ENCODE measurements at places on chromosomes 2 and 18. TPM values are rescaled to one million over a fixed set of nuclear protein-coding genes. Genes with fewer than 3 reads are reported as not detected.

DNA sequence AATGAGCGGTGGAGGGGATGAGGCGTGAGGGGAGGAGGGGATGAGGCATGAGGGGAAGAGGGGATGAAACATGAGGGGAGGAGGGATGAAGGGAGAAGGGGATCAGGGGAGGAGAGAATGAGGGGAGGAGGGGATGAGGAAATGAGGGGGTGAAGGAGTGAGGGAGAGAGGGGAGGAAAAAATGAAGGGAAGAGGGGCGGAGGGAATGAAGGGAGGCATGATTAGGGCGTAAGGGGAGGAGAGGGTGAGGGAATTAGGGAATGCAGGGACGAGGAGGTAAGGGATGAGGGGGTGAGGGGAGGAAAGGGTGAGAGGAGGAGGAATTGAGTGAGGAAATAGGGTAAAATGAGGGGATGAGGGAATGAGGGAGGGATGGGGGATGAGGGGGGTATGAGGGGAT is 40.5 kb downstream of the AQP12A start:
- no peak for DNase-seq

DNA sequence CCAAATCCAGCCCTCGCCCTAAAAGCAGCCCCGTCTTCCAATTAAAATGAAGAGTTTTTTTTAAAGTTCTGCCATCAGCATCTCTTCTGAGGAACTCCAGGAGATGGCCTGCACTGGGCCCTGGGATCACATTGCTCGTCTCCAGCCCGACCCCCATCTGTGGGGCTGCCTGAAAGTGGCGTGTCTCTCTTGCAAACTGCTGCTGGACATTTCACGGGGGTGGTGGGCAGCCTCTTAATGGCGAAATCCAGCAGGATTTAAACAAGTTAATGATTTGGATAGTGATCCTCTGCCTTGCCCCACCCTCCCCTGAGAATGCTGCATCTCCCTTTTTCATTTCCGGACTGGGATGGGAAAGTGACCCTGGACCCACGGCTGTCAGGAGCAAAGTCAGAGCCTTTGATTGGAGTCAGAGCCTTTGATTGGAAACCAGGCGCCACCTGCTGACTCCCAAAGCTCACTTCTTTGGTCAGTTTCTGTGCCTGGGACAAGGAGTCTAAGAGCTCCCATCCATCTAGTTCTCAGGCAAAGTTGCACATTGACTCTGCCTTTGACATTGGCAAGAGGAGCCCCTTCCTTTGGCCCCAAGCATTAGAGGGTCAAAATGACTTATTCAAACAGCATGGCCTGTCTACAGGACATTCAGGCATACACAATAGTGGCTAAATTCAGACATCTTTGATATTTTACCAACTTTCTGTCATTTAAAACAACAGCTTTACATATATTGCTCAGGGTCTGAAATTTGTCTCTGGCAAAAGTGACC is 155.2 kb downstream of the SH3BP4 start:
- DNase-seq: peak; percentile 33

The ABHD3 gene
- polyA plus RNA-seq: 22.6 TPM

DNA sequence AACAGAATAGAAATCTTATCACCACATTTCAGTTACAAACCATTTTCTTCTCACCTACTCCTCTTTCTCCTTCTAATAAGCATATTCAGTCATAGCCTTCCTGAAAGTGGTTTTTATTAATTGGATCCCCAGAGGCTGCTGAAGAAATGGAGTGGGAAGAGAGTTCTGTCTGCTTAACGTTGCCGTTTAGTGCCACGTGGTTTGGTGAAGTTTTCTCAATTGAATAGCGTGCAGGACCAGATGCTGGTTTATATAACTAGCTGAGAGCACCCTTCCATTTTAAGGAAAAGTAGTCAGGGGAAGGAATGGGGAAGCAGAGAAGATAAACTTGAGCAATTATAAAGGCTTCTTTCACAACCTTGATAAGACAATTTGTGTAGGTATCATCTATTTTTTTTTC is 318.7 kb downstream of the PTH2R start:
- DNase-seq: no peak

GRCh38 chr2:2846332-2847208 is 515.5 kb upstream of the MYT1L start:
- DNase-seq: peak; percentile 38

The GKN2 gene
- 2.2 TPM for polyA plus RNA-seq

The LRRTM4 gene
- 2.3 TPM for polyA plus RNA-seq

- DNase-seq: no peak
Observed at GRCh38 chr2:160269365-160269764, 69.3 kb upstream of the ITGB6 start.

- no peak for DNase-seq
Observed at GRCh38 chr2:55119711-55120487, 69.6 kb upstream of the RTN4 start.
